ENCODE measurements at places on chromosomes 5 and 9.

GRCh38 chr5:102523541-102524175 is 24.9 kb upstream of the SLCO6A1 start:
- DNase-seq: no peak

- DNase-seq: no peak
Observed at GRCh38 chr5:136018814-136019783, 9.7 kb upstream of the TGFBI start.

DNA sequence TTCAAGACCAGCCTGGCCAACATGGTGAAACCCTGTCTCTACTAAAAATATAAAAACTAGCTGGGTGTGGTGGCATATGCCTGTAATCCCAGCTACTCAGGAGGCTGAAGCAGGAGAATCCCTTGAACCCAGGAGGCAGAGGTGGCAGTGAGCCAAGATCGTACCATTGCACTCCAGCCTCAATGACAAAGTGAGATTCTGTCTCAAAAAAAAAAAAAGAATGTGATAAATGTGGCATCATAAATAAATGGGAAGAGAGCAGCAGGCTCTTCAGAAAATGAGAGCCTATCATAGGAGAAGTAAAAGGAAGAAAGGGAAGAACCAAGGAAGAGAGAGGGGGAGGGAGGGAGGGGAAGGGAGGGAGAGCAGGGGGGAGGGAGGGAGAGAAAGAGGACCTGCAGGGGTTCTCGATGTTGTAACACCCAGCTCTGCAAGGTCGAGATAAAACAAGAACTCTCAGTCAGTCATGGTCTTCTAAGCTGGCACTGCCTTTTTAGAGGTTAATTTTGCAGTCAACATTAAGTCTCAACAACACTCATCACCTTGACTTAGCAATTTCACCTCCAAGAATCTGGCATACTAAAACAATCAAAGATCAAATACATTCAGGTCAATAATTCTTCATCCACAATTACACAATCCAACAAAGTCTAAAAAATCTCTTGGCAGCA is 68.7 kb upstream of the SIMC1 start:
- no peak for DNase-seq

- DNase-seq: no peak
Observed at GRCh38 chr5:176806137-176806536, 4.2 kb upstream of the UNC5A start.

GRCh38 chr5:158559066-158559465 is 540.6 kb downstream of the EBF1 start:
- no peak for DNase-seq

DNA sequence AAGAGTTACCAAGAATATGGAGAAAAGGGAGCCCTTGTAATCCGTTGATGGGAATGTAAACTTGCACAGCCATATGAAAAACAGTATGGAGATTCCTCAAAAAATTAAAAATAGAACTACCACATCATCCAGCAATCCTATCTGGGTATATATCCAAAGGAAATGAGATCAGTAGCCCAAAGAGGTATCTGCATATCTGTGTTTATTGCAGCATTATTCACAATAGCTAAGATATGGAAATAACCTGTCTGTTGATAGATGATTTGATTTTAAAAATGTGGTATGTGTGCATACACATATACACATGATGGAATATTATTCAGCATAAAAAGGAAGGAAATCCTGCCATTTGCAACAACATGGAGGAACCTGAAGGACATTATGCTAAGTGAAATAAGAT is 48.3 kb upstream of the EBF1 start:
- DNase-seq: no peak

GRCh38 chr5:95794070-95794516 is 28.4 kb downstream of the GLRX start:
- no peak for DNase-seq

GRCh38 chr5:125835293-125836172 is 587.7 kb upstream of the GRAMD2B start:
- DNase-seq: no peak

DNA sequence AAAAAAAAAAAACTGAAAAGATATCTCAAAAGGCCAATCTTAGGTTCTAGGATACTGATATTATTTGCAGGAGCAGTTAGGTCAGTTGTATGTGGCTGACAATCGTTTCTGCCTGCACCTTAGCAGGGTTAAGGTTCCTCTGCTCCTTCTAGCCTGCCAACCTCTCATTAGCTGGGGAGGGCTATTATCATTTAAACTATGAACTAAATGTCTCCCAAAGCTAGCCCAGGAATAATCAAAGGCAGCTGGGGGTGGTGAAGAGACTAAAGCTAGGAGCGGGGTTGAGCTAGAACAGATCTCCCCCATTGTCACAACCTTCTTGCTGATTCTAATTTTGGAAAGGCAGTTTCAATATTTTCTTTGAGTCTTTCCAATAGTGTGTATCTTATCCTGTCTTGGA is 99.9 kb downstream of the ICE1 start:
- DNase-seq: no peak

- no peak for DNase-seq
Observed at GRCh38 chr5:42956551-42956950, 83.6 kb downstream of the ANXA2R start.

DNA sequence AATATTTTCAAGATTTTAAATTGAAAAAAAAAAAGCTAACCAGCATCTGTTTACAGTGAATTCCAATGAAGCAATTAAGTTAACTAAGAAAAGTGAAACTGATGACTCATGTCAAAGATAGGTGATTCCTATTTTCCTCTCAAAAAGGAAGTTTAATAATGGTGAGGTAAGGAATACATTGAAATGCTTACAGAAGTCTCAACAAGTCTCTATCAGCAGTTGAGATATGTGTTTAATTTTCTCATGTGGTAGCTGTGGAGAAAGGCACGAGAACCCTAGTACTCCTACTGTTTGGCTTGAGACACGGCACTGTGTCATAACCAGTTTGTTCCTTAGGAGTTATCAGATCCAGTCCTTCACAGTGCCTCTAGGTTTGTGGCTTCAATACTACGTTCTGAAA is 114.5 kb downstream of the SLC25A46 start:
- DNase-seq: no peak

DNA sequence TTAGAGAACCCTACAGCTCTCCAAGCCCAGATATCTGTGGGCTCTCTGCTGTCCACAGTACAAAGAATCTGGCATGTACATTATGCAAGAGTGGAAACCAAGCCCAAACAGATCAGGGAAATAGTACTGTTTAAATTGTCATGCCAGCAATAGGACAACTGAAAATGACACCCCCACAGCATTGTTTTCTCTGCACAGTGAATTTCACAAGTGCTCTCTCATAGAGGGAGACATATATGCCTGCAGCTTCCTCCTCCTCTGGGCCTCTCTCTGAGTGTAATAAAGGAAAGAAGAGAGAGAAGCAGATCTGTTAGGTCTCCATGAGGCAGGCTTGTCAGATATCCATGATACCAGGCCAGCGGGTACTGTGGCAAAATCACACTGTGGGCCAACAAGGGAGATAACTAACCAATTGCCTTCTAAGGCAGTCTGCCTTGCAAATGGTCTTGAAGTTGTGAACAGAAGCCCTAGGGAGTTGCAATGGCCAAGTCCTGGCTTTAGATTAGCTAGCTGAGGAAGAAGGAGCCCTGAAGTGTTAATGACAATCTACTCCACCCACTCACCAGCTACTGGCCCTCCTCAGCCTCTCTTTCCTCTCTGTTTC is 54.4 kb upstream of the JMY start:
- no peak for DNase-seq

- DNase-seq: no peak
Observed at GRCh38 chr9:12753931-12754330, 20.9 kb upstream of the LURAP1L start.

DNA sequence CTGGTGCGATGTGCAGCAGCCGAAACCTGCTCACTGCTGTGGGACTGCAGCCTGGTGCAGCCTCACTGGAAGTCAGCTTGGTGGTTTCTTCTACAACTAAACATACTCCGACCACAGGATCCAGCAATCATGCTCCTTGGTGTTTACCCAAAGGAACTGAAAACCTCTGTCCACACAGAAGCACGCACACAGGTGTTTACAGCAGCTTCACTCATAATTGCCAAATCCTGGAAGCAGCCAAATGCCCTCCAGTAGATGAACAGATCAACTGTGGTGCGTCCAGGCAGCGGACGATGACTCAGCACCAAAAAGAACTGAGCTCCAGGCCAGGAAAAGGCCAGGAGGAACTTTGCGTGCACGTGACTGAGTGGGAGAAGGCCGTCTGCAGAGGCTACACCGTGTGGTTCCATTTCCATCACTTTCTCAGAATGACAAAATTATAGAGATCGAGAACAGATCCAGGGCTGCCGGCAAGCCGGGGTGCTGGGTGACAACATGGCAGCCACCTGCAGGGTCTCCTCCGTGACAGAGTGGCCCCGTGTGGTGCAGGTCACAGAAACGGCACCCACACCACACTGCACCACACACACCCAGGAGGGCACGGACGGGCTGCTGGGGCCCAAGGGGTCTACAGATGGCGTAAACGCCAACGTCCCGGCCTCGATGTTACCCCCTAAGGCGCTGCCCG is 23.1 kb upstream of the NSMF start:
- no peak for DNase-seq

DNA sequence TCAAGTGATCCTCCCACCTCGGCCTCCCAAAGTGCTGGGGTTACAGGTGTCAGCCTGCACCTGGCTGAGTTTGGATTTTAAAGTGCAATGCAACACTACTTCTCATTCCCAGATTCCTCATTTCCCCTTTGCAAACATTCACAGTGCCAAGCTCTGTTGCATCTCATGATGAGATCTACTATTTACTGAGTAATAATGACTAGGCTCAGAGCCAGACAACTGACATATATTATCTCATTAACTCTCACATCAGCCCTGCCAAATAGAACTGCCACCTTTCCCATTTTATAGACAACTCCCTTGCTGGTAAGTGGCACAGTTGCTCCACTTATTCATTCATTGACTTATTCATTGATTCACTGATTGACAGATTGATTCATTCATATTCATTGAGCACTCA is 7.0 kb downstream of the PDE6A start:
- no peak for DNase-seq

GRCh38 chr5:2588850-2589501 is 162.5 kb downstream of the IRX2 start:
- DNase-seq: no peak

GRCh38 chr5:76818844-76819831 is at the start of gene F2RL1:
Gene F2RL1, plus strand, starts transcription at chr5:76819030. Its CDS starts 153 bp downstream, at chr5:76819183.
- peak; percentile 9 for DNase-seq

- DNase-seq: no peak
Observed at GRCh38 chr9:89808756-89809181, 204.0 kb downstream of the GADD45G start.

Data from immature natural killer cell (primary cell).